ENCODE measurements at places on chromosomes 5 and 9.

DNA sequence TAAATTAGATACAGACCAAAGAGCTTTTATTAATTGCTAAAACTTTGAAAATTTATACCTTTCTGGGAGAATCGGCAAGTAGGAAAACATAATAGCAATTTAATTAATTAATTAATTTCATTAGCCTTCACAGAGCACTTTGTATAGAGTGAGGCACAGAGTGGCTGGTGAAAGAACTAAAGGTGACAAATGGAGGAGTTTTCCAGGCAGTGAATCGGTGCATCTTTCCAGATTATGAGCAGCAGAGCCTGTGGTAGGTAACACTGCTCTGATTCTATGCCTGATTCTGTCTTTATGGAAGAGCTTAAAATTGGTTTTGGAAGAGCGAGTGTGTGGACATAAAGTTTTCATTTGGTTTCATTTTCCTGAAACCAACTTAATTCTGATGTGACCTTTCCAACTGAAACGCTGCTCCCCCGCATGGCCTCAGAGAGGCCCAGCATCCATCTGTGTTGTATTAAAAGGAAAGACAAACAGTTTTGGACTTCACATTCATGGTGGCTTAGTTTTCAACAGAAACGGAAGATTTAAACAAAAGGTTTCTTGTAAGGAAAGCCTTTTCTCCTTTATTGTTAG lies 188.9 kb upstream of the RPS23 start:
- no peak for DNase-seq

GRCh38 chr5:143896966-143897365 lies 85.0 kb downstream of the HMHB1 start:
- DNase-seq: no peak

DNA sequence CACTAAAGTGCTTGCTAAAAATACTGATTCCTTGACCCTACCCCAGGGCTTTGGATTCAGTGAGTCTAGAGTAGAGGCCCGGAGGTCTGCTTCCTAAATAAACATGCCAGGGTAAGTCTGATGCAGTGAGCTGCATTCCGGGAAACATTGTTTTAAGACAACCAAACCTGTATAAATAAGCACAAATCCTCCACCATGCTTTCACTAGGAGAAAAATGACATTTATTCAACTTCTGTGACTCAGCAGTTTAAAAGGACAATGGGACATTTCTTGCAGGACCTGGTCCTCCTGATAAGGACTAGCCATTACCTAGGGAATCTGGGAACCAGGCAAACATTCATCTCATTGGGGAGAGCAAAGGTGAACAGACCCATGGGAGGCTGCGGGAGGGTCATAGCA lies 335.3 kb downstream of the MLLT3 start:
- no peak for DNase-seq

DNA sequence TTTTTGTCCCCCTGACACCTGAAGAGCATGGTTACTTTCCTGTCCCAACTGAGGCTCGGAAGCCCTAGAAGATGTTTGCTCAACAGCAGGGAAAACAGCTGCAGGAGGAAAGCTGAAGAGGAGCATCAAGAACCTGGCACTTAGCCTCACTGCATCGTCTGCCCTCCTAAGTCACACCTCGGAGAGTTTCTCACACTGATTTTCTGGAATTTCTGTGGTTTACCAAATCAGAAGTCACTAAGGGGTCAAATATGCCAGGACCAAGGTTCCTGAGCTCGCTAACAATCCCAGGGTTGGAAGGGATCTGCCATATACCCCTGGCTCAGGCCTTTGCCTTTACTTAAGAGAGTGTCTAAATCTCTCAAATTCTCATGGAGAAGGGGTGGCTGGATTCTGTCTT lies 5.3 kb downstream of the IL12B start:
- DNase-seq: no peak

- no peak for DNase-seq
Observed at GRCh38 chr9:112061152-112061740, 113.9 kb downstream of the SUSD1 start.

DNA sequence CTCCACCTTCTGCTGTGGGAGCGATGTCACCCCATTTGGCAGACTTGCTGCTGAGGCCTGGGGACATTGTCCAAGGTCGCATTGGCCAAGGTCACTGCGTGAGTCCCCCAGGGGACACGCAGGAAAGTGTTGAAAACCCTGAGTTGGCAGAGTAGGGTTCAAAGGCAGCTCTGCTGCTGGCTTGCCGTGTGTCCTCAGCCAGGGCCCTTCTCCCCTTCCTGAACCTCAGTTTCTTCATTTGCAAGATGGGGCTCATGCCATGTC lies 14.0 kb downstream of the ASS1 start:
- DNase-seq: no peak

DNA sequence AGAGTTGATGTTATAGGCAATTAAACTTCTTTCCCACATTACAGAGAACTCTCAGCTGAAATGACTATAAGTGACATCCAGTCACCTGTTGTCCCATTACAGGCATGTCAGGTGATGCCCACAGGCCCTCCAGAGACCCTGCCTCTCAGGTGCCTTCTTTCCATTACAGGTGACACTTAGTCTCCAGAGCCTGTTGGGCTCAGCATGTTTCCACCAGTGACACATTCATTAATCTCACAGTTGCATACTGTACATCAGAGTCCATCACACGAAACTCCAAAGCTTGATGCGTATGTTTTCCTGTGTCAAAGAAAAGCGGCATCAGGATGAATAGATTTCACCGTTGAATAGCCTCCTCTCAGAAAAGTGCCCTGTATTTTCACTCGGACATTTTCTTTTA lies 14.6 kb downstream of the PRUNE2 start:
- DNase-seq: no peak

GRCh38 chr5:157533011-157533481 lies 42.5 kb downstream of the ADAM19 start:
- DNase-seq: no peak
